ENCODE measurements at places on chromosomes 5 and 9.

GRCh38 chr9:110579034-110579861, at the start of gene SVEP1:
SVEP1 (minus strand) TSS chr9:110579741; CDS start chr9:110579543, 198 bp downstream.
- DNase-seq: no peak

DNA sequence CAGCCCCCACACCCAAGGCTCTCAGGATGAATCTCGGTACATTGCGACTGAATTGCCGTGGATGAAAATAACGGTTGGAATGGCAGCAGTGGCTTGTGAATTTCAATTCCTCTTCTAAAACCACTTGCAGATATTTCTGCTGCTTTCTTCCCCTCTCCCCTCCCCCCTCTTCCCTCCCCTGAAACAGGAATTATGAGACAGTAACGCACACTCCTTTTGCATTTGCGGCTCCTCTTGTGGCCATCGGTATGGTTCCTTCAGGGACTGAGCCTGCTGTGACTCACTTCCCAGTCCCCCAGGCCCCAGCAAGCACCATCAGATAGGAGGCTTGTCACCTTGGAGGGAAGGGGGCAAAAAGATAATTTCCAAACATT, 9.7 kb downstream of the DCANP1 start:
- DNase-seq: no peak

DNA sequence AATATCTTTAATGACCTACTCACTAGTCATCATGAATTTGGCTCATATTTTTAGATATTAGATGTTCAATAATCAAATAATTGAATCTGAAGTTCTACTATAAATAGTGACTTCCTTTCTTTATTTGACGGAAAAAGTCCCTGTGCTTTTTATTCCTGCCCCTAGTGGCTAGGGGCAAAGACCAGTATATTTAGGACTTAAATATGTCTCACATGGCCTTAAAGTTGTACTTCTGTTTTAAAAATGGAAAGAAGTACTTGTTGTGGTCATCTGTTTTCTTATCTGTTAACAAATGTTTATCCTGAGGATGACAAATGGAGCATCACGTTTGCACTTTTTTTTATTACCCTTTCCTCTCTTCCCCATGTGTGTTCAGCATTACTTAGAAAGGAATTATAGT, 89.2 kb upstream of the GRHPR start:
- no peak for DNase-seq

GRCh38 chr9:110143950-110144545, 63.9 kb downstream of the C9orf152 start:
- no peak for DNase-seq

DNA sequence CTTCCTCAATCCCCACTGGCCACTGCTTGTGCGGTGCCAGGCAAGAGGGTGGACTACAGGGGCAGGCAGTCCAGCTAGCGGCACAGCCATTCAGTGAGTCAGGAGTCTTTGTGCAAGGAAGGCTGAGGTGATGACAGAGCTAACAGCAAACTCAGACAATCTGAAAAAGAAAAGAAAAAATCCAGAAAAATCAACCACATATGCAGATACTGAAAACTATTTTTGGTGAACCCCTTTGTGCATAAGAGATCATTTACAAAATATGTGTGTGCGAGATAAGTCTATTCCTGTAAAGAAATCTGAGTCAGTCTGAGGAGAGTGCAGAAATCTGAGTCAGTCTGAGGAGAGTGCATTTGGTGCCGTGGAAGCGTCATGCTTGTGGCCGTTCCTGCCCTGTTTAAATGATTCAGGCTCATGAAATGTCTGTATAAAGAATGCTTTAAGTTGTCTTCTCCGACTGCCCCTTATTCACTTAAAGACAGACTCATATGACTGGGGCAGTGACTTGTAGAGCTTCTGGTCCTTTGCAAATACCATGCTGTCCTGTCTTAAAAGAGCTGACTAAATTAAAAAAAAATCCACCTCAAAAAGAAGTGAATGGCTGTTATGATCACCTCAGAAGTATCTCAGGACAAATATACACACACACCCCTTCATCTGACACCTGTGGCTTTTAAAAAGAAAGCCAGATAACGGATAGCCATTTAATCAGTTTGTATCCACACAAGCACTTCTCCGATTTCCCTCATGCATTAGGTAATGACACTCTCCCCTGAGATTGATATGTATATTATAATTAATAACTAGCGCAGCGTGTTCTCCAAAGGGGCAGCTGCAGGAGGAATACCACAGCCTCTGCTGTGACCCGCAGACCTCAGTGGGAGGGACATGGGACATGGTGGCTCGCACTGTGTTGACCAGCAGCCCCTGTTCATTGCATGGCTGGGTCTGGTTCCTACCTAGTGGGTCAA, 47.3 kb downstream of the TRIO start:
- no peak for DNase-seq

GRCh38 chr5:4532705-4533080, 607.4 kb upstream of the ADAMTS16 start:
- no peak for DNase-seq

DNA sequence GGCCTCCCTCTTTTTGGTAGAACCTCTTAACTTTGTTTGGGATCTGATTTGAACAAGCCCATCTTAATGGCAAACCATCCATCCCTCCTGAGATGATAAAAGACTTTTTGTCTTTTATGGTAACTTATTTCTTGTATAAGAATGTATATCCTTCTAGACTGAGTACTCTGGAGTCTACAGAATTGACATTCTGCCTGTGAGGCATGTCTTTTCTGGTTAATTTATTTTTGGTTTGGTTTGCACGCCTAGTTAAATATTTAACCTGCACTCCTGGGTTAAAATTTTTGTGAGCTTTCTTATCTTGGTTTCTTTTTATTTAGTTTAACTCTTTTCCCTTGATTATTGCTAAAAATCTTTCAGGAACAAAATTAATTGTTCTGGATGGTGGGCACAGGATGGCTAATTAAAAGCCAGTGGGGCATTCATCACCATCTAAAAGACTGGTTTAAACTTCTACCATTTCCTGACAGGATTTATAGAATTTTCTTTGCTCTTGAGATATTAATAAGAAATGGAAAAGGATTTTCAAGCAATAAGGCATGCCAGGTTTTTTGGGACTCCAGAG, 50.3 kb downstream of the PHAX start:
- no peak for DNase-seq

- no peak for DNase-seq
Observed at GRCh38 chr5:149993471-149993870, 7.0 kb downstream of the TIGD6 start.

- DNase-seq: no peak
Observed at GRCh38 chr9:84504360-84504759, 163.8 kb upstream of the SLC28A3 start.

GRCh38 chr9:108553111-108553635, 302.6 kb downstream of the ACTL7B start:
- DNase-seq: no peak

GRCh38 chr9:91847581-91848091, 102.4 kb downstream of the ROR2 start:
- no peak for DNase-seq

GRCh38 chr5:91670563-91670962, 287.4 kb upstream of the ARRDC3 start:
- DNase-seq: no peak

GRCh38 chr9:83649080-83649479, 26.1 kb downstream of the IDNK start:
- peak; percentile 35 for DNase-seq

GRCh38 chr9:133683586-133684120, 47.5 kb downstream of the DBH start:
- peak; percentile 33 for DNase-seq

GRCh38 chr5:132003170-132003744, 8.2 kb downstream of the ACSL6 start:
- DNase-seq: no peak

DNA sequence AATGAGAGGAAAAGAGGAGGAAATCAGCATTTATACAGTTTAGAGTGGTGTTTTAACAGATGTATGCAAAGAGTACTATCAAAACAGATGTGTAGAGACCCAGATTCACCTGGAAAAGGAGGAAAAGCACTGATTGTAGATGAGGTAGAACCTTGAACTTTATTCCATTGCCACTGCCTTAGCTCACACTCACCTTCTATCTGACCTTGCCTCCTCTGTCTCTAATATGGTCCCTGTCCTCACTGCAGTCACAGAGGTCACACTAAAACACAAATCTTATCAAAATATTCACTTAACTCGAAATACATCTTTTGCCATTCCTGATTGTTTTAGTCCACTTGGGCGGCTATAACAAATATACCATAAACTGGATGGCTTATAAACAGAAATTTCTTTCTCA, 7.0 kb downstream of the GIN1 start:
- DNase-seq: no peak

GRCh38 chr5:54049963-54050362, 260.4 kb downstream of the ARL15 start:
- no peak for DNase-seq

DNA sequence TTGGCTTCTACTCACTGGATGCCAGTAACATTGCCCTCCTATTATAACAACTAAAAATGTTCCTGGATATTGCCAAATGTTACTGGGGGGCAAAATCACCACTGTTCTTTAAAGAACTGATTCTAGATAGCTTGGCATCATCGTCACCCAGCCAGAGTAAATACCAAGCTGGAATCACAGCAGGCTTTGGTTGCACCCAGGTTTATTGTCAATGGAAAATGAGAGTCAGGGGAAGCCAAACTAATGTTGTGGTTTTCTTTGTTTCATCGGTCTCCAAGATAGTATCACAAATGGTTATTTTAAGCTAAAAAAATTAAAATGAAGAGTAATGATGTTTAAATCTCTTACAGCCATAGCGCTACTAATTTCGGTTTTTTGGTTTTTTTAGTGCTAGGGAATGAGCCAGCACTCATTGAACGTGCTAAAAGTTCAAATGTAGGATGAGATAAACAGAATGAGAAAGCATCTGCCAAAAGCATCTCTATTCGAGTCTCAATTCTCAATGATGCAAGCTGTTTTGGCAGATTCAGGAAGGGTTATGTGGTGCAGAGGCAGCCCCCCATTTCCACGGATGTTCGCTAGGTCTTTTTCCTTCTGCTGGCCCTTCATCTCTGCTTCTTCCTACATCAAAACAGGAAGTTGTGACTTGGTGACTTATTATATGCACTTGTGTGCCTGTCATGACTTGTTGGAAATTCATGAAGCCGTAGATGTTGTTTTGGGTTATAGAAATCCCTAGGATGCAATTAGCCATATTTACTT, 558.0 kb downstream of the EBF1 start:
- DNase-seq: no peak

GRCh38 chr5:89436464-89436863, 553.5 kb upstream of the MEF2C start:
- no peak for DNase-seq

GRCh38 chr9:7318920-7319319, 480.7 kb downstream of the DMAC1 start:
- no peak for DNase-seq

DNA sequence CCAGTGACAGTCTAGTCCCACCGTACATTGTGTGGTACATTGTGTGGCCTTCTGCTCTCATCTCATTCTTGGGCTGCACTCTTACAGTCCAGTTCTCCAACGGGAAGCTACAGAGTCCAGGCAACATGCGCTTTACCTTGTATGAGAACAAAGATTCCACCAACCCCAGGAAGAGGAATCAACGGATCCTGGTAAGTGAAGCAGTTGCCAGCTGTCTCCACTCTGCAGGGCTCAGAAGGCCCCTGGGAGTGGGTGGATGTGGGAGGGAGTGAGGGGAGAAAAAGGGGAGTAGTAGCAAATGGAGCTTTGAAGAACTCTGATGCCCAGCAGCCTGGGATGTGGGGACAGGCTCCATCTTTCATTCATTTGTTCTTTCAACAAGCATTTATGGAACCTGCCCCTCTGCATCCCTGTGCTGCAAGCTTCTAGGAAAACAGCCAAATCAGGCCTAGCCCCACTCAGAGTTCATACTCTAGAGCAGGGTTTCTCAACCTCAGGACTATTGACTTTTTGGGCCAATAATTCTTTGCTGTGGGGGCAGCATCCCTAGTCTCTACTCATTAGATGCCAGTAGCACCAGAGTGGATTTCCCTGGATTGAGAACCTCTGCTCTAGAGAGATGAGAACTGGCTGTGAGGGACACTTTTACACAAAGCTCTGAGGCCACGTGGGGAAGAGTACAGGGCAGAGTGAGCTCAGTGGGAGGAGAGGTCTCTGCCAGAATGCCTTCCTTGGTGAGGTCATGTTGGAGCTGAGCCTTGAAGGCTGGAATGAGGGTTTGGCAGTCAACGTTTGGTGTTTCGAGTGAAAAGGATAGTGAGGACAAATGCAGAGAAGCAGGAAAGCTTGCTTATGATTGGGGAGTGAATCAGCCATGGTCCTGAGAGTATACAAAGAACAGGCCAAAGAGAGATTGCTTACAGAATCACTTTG, 1.1 kb downstream of the POLR1E start:
- DNase-seq: no peak

DNA sequence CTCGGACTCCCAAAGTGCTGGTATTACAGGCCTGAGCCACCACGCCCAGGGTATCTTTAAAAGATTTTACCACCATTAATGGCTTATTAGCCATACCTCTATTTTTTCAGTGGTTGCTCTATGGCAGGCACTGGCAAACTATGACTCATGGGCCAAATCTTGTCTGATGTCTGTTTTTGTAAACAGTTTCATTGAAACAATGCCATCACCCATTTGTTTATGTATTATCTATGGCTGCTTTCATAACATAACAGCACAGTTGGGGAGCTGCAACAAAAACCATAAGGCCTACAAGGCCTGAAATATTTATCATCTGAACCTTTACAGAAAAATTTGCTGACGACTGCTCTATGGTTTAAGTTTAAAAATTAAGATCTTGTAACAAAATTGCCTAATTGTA, 66.8 kb downstream of the SLC38A9 start:
- no peak for DNase-seq

DNA sequence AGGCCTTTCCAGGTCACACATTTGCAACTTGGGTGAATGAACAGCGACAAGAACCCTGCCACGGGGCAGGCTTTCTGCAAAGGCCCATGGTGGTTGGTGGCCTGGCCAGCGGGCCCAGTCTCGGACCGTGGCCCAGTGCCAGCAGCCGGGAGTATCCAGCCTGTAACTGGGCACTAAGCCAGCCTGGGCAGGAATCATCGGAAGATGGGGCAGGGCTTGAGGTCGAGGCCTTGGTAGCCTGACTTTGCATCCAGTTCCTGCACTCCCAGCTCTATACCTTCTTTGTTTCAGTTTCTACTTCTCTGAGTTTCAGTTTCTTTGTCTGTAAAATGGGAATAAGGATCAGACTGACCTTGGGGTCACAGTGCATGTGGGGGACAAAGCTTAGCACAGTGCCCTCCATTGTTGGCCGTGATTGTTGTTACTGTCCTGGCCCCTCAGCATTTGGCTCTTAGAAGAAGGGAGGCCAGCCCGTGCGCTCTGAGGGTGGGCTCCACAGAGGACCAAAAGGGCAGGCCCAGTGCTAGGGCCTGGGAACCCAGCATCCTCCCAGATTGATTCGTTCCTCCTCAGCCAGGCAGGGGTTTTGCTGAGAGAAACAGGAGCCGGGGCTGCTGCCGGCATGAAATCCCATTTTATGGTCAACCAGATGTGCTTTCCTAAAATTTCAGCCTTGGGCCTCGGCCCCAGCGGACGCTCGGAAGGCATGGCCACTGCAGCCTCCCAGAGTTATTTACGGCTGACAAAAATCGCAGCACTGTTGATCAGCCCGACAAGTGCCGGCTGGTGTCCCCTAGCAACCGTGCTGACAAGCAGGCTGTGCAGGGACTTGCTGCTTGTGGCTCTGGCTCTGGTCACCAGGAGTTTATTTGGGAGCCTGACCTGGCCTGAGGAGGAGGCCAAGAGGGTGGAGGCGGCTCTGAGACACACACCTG, 43.6 kb downstream of the JADE2 start:
- DNase-seq: no peak

- no peak for DNase-seq
Observed at GRCh38 chr5:9140202-9140601, 405.7 kb downstream of the SEMA5A start.

- DNase-seq: no peak
Observed at GRCh38 chr5:98564836-98565235, 208.6 kb upstream of the RGMB start.

- no peak for DNase-seq
Observed at GRCh38 chr5:82066791-82067190, 95.0 kb downstream of the ATG10 start.
